Glutamatergic neuron (in vitro differentiated cells): ENCODE measurements at places on chromosomes 7 and 10. TPM values are rescaled to one million over a fixed set of nuclear protein-coding genes. Genes with fewer than 3 reads are reported as not detected.

Gene TMEM178B
- 49.8 TPM for total RNA-seq

Gene PVRIG
- not detected for total RNA-seq

Gene ZRANB1
- total RNA-seq = 28.9 TPM

Gene LIPM
- not detected for total RNA-seq

Gene NUDT13
- total RNA-seq = 3.3 TPM

Gene HMX3
- total RNA-seq = not detected

Gene ZNF485
- 3.4 TPM for total RNA-seq

Gene ADCY1
- total RNA-seq = 51.9 TPM

Gene PON1
- 1.1 TPM for total RNA-seq

Gene H2BK1
- total RNA-seq = not detected

Gene ANKRD2
- not detected for total RNA-seq

Gene NUTM2A
- 1.3 TPM for total RNA-seq

Gene UNCX
- 106 TPM for total RNA-seq

Gene INMT
- total RNA-seq = 1.7 TPM

Gene ITGB8
- total RNA-seq = 19.0 TPM

Gene TRIP6
- total RNA-seq = 13.1 TPM

Gene LRRC17
- total RNA-seq = 0.34 TPM

Gene STEAP1B
- total RNA-seq = not detected

Gene CYP2W1
- 1.3 TPM for total RNA-seq

Gene MSS51
- total RNA-seq = 3.5 TPM

Gene C10orf67
- not detected for total RNA-seq

Gene TMEM270
- not detected for total RNA-seq

Gene DLG5
- 35.5 TPM for total RNA-seq

Gene CPED1
- not detected for total RNA-seq

Gene CACNB2
- total RNA-seq = 3.2 TPM

Gene DENND2A
- total RNA-seq = 64.7 TPM

Gene CFAP46
- 5.2 TPM for total RNA-seq

Gene SLC16A12
- total RNA-seq = not detected

Gene GRID2IP
- 0.66 TPM for total RNA-seq

Gene HOXA7
- not detected for total RNA-seq

Gene GIMAP6
- total RNA-seq = not detected

Gene DEPP1
- 13.6 TPM for total RNA-seq

Gene CYP17A1
- not detected for total RNA-seq

Gene OPN4
- total RNA-seq = not detected

Gene RRP12
- total RNA-seq = 26.8 TPM

Gene ATRNL1
- total RNA-seq = 35.9 TPM

Gene SEMA3D
- total RNA-seq = 13.6 TPM

Gene SLIT1
- 11.3 TPM for total RNA-seq

Gene FFAR4
- total RNA-seq = not detected

Gene SPDYE6
- not detected for total RNA-seq

Gene JCAD
- total RNA-seq = 0.32 TPM

Gene PTPRZ1
- total RNA-seq = 11.4 TPM

Gene ZWINT
- total RNA-seq = 11.6 TPM

Gene NXPH1
- 3.8 TPM for total RNA-seq

Gene TFPI2
- total RNA-seq = 3.2 TPM

Gene DGKI
- total RNA-seq = 19.4 TPM

Gene GATA3
- 0.69 TPM for total RNA-seq

Gene HIBADH
- total RNA-seq = 10.3 TPM

Gene MMD2
- 0.47 TPM for total RNA-seq

Gene CPVL
- total RNA-seq = 20.3 TPM

Gene TES
- total RNA-seq = 53.5 TPM

Gene TRIM74
- total RNA-seq = 2.9 TPM

Gene SPDYE2
- not detected for total RNA-seq

Gene DLX5
- total RNA-seq = not detected

Gene PRLHR
- total RNA-seq = 0.22 TPM
